ENCODE measurements at places on chromosomes 6 and 20.

GRCh38 chr20:10547276-10548114 lies 112.4 kb downstream of the SLX4IP start:
- no peak for DNase-seq

DNA sequence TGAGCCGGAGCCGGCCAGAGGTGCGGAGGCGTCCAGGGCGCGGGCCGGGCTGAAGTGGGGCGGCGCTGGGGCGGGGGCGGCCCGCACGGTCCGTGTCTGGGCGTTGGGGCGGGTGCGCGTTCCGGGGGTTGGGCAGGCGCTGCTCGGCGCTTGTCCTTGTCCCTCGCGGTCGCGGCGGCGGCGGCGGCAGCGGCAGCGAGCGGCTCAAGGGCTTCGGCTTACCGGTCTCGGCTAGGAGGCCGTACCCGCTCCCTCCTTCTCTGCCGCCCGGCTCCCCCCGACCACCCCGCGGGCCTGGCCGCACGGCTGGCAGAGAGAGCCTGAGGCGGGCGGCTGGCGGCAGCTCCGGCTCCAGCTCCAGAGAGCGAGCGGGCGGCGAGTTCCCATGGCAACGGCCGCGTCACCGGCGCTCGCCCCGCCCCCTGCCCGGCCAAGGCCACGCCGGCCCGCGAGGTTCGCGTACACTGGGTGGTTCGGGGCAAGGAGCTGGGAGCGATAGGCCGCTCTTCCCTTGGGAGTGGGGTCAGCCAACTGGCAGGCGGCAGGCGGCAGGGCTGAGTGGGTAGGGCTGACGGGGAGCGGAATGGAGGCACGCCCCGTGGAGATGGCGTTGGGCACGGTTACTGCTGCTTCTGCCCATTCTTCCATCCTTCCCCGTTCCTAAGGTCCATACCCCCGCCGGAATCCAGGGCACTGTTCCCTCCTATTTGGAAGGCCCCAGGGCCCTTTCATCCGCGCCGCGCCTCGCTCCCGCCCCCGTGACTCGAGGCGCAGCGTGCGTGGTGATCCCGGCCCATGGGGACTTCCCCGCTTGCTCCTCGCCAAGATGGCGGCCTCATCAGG lies at the start of gene LRRC73:
Gene LRRC73 (minus strand): TSS at position 363 of the 843 bp plus-strand sequence. CDS start 561 bp downstream, outside the sequence.
- DNase-seq = peak; percentile 83

- DNase-seq = no peak
Observed at GRCh38 chr6:156701966-156702365, 75.2 kb upstream of the ARID1B start.

DNA sequence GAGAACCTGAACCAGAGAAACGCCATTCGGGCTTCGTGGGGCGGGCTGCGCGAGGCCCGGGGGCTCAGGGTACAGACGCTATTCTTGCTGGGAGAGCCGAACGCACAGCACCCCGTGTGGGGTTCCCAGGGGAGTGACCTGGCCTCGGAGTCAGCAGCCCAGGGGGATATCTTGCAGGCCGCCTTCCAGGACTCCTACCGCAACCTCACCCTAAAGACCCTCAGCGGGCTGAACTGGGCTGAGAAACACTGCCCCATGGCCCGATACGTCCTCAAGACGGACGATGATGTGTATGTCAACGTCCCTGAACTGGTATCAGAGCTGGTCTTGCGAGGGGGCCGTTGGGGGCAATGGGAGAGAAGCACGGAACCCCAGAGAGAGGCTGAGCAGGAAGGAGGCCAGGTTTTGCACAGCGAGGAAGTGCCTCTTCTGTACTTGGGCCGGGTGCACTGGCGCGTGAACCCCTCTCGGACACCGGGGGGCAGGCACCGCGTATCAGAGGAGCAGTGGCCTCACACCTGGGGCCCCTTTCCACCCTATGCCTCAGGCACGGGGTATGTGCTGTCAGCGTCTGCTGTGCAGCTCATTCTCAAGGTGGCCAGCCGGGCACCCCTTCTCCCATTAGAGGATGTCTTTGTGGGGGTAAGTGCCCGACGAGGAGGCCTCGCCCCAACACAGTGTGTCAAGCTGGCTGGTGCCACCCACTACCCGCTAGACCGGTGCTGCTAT lies 904 bp downstream of the B3GALT4 start:
- DNase-seq = no peak

- DNase-seq = no peak
Observed at GRCh38 chr20:62021793-62022385, 43.8 kb downstream of the TAF4 start.

- no peak for DNase-seq
Observed at GRCh38 chr20:24449026-24449720, 20.3 kb upstream of the SYNDIG1 start.

GRCh38 chr6:1667805-1668175 lies 58.1 kb downstream of the FOXC1 start:
- no peak for DNase-seq

Data from LoVo (cell line).